NCI-H1930 (cell line): ENCODE measurements at places on chromosomes 12 and 14.

DNA sequence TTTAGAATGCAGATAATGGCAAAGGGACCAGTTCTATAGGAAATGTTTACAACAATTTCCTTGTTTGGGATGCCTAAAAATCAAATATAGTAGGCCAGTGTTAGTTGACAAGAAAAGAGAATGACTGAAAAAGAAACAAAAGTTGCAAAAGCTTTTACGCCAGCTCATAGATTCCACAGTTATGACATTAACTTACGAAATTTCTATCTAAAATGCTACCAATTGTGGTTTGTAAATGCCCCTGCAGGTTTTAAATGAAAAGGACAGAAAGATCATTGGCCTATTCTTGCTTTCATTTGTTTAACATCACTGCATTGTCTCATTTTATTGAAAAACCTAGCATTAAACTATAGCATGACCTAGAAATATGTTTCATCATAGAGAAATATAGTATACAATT, 345.8 kb downstream of the CCDC91 start:
- DNase-seq, result no peak

DNA sequence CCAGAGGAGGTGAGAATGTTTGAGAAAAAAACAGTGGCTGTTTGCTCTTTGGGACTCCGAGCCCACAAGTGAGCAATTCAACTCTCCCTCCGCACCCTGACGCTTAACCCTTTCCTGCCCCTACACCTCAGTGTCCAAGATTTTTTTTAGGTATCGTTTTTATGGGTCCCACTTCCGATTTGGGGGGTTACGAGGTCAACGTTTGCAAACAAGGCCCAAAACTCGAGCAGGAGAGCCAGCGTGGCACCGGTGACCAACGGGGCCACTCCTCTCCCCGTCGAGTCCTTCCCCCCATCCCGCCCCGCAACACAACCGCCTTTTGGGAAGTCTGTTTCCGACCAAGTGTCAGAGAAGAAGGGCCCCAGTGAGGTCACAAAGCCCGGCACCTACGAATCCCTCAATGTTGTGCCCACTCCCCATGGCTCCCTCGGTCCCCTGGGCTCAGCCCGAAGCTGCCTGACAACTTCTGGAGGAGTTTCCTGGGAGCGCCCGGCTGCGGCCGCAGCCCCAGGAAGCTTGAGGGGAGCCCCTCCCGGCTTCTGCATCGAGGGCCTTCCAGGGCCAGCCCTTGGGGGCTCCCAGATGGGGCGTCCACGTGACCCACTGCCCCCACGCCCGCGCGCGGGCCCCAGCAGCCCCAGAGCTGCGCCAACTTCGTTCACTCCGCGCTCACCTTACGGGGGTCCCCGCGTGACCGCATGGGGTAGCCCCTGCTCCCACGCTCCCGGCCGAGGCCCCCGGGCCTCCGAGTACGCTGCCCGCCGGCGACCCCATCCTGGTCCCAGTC, 1.2 kb downstream of the CDK2AP1 start:
- DNase-seq, result no peak

DNA sequence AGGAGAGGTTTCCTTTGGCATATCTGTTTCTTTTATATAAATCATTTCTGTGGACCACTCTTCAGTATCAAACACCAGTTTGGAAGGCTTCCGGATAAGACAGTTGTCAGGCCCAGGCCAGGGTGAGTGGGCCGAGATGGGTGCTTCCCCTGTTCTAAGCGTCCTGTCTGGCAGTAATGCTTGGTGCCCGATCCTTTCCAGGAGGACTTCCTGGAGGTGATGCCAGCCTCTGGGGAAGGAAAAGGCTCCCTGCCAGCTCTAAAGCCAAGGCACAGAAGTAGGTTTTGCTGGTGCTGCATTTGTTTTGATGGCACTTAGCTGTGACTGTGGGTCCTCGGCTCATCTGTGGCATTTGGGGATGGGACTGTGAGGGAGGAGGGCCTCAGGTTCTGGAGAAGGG, 124.4 kb upstream of the RTL1 start:
- no peak for DNase-seq

DNA sequence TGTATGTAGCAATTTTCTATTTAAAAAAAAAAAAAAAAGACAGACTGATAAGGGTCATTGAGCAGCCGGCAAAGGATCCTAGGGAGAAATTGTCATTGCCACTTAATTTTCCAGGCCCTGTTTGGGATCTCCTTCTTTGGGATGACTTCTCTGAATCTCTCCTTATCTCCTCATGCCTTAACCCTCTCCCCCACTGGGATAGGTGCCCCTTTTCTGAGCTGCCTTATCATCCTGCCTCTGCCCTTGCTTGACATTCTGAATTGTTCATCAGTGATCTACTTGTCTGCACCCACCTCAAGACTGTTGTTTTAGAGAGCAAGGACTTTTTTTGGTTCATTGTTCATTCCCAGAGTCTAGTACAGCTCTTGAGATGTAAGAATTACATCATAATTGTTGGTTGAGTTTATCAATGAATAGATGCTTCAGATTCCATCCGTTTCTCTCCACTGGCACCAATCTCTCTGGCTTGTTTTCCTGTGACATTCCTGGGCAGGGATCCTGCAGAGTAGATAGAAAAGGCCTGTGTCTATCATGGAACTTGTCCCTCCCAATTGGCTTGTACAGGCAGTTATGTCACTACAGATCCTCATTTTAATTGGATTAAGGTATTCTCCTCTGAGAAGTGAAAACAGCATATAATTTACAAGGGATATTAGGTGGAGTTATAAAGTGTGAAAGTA, 42.6 kb downstream of the SOCS2 start:
- no peak for DNase-seq

DNA sequence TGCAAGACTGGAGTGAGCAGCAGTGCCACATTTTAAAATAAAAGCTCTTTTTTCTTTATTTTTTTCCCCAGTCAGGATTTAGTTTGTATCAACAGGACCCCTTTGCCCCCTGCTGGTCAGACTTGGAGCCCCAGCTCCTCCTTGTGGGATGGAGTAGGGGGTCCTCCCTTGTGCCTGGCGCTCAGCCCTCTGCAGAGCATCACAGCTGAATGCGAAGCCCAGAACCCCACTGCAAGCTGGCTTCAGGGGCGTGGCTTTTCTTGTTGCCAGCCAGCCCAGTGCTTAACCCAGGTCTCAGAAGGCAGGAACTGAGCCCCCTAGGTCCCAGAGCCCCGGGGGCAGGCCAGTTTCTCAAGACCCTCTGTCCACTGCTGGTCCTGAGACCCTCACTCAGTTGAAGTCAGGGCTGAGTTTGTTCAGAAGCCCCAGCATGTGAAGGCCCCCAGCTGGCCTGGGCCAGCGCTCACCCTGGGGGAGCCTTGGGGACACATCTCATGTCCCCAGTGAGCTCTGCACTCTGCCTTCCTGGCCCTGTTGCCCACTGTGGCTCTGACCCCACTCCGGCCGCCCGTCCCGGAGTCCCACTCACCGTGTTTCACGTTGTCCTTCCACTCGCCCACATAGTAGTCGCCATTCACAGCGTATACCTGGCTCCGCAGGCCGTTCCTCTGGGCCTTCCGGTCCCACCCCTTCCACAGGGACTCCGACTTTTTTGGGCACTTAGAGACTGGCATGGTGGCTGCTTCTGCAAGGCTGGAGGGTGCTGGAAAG, 519 bp downstream of the MORN3 start:
- no peak for DNase-seq

GRCh38 chr12:62873116-62873825, 61.7 kb downstream of the PPM1H start:
- DNase-seq, result no peak

DNA sequence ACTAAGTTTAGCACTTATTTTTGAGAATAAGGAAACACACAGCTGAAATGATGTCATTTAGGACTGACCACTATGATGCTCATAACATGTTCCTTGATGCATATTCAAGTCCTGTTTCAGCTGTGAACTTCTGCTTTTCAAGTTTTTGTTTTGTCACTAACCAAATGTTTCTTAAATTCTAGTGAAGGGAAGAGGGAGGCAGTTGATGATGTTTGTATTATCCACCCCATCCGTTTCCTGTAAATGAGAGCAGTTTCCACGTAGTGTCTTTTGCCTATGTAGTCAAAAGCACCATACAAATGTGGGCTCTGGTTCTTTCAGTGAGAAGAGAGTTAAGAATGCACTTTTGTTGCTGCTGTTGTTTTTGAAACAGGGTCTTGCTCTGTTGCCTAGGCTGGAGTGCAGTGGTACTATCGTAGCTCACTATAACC, 491.8 kb downstream of the PCNX1 start:
- DNase-seq, result no peak

- no peak for DNase-seq
Observed at GRCh38 chr12:51661836-51662235, 70.8 kb downstream of the SCN8A start.

DNA sequence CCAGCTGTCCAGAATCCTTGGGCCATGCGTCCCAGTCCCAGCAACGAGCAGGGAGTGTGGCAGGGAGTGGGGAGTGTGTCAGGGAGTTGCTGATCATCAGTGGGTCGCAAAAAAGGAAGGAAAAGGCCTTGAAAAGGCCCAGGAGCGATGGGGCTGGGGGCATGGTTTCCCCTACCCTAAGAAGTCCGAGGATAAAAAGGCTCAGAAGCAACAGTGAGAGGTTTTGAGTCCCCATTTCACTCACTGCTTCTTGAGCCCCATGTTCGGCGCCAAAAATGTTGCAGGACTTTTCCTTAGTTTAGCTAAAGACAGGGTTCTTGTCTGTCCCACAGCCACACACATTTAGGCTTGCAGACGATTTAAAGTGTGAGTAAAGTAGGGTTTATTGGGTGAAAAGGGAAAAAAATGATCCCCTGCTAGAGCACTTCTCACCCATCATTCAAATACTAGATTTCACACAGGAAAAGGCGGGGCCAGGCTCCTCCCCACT, 189.5 kb downstream of the KCNC2 start:
- no peak for DNase-seq

- peak; percentile 90 for DNase-seq
Observed at GRCh38 chr14:68979021-68979721, at the start of gene ACTN1. Gene ACTN1 (minus strand): TSS chr14:68979302. CDS start chr14:68979056, 246 bp downstream.

GRCh38 chr12:79689477-79690141, 1.2 kb downstream of the PAWR start:
- no peak for DNase-seq

GRCh38 chr12:20411345-20411744, 43.0 kb downstream of the PDE3A start:
- DNase-seq, result peak; percentile 19

DNA sequence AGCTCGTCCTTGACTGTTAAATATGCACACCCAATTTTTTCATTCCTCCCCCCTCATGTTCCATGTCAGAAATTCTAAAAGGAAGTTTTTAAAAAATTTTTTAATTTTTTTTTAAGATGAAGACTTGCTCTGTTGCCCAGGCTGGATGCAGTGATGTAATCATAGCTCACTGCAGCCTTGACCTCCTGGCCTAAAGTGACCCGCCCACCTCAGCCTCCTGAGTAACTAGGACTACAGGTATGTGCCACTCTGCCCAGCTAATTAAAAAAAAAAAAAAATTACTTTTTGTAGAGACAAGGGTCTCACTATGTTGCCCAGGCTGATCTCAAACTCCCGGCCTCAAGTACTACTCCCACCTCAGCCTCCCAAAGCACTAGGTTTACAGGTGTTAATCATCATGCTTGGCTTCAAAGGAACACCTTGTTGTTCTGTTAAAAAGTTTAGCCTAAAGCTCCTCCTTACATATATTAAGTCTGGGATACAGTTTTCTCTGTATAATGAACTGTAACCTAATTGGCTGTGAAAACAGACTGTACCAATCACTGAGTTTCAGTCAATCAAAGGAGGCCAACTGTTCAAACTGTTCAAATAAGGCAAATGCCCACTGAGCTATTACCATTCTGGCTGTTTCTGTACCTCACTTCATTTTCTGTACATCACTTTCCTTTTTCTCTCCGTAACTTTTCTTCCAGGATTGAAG, 17.8 kb downstream of the SDR9C7 start:
- no peak for DNase-seq

- no peak for DNase-seq
Observed at GRCh38 chr12:97275728-97276590, 186.6 kb upstream of the RMST start.

- no peak for DNase-seq
Observed at GRCh38 chr12:39272871-39273655, 169.9 kb downstream of the KIF21A start.

DNA sequence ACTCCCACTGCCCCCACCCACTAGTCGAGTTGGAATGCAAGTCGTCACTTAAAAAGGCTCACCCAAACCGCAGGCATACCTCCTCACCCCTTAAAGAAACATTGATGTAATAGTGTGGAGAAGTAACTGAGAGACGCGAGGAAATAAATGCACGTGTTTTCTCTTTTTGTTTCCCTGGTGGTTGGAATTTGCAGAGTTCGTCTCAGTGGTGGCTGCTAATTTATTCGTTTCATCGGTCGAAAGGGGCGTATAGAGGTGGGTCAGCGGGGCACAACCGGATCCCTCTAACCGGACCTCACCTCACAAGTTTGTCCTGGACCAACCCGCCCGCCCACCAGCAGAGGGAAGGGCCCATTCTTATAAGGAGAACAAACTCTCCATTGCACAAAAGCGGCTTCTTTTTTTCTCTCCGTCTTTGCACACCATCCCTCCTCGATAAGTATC, 5.0 kb upstream of the NPAS3 start:
- no peak for DNase-seq

DNA sequence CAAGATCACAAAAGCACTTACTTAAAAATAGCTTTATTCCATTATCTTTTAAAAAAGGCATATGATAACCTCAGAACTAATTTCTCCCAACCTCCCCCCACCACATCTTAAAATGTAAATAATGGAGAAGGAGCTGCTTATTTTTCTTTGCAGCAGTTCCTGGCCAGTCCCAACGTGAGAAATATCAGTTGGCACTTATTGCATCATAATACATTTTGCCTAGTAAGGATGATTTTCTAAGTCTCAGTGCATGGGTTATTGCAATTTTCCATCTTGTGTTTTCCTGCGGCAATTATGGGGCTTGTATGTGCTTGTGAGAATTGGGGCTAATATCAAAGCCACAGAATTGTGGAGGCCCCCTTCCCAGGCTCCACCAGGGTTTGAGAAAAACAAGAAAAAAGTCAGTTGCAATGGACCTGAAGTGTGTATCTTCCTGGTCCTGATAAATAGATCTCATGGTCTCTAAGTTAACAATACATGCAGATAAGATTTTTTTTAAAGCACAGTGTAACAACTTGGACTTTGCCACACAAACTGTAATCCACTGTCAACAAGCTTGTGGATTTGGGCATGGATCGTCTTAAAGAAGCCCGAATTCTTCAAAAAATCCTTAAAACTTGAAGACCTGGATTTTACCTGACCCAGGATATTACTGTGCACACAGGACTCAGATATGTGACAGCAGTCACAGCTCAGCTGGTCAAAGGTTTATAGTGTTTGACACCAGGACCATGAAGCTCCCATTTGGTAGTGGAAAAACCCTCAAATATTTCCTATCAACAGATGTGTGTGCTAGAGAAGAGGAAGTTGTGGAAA, 2.8 kb upstream of the WSB2 start:
- no peak for DNase-seq
